ENCODE measurements at places on chromosomes 2 and 18.

DNA sequence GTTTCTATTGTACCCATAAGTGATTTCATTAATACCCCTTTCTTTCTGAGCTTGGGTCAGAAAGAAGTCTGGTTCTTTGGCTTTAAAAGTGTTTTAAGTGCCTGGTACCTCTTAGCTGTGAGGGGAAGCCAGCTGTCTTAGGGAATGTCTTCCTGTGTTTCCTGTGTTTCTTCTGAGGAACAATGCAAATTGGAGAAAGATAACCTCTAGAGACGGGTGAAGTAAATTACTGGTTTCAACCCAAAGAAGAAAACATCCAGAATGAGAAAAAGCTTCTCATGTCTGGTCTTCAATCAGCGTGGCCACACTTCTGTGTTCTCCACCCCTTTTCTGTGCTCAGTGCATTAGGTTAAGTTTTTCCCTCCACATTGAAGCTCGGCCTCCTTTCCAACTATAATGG lies 10.2 kb upstream of the CHN1 start:
- DNase-seq, result no peak

- DNase-seq, result no peak
These were observed 395.0 kb upstream of the TCF4 start for GRCh38 chr18:55982992-55983391.

- peak; percentile 14 for DNase-seq
These were observed 124.7 kb downstream of the CABLES1 start for GRCh38 chr18:23259701-23260681.

- no peak for DNase-seq
These were observed 11.9 kb downstream of the ELP2 start for GRCh38 chr18:36141576-36141975.

GRCh38 chr18:49340446-49340845 lies 120.0 kb downstream of the DYM start:
- DNase-seq, result no peak

DNA sequence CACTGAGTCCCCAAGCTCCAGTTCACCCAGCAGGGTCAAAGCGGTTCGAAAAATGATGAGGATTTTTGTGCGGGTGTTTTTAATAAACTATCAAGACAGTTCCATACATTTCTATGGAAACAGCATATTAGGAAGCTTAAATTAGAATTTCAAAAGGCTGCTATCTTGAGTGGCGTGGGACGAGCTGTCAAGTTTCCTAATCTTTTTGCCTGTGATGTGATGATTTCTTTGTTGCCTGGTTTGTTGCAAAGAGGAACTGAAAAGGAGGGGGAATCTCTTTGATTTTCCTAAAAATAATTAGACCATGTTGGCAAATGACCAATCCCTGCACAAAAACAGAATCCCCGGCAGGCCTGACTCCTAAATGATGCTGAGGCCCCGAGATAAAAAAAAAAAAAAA lies 66.1 kb upstream of the ATG16L1 start:
- DNase-seq, result no peak

GRCh38 chr2:16777123-16777870 lies 111.7 kb upstream of the CYRIA start:
- DNase-seq, result no peak

DNA sequence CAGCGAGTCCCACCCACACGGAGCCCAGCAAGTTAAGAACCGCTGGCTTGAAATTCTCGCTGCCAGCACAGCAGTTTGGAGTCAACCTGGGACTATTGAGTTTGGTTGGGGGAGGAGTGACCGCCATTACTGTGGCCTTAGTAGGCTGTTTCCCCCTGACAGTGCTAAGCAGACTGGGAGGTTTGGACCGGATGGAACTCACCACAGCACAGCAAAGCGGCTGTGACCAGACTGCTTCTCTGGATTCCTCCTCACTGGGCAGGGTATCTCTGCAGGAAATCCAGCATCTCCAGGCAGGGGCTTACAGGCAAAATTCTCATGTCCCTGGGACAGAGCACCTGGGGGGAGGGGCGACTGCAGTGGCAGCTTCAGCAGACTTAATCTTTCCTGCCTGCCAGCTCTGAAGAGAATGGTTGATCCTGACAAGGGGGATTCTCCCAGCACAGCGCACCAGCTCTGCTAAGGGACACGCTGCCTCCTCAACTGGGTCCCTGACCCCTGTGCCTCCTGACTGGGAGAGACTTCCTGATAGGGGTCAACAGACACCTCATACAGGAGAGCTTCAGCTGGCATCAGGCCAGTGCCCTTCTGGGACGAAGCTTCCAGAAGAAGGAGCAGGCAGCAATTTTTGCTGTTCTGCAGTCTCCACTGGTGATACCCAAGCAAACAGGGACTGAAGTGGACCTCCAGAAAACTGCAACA lies 425.4 kb downstream of the NYAP2 start:
- DNase-seq, result no peak

- no peak for DNase-seq
These were observed 69.6 kb downstream of the CLHC1 start for GRCh38 chr2:55162284-55163006.

GRCh38 chr2:126482582-126483464 lies 173.1 kb upstream of the GYPC start:
- DNase-seq, result no peak

- peak; percentile 11 for DNase-seq
These were observed at the start of gene LIPG for GRCh38 chr18:49561289-49562193. Gene LIPG (plus strand): TSS chr18:49562057. CDS start chr18:49562309, 252 bp downstream.

DNA sequence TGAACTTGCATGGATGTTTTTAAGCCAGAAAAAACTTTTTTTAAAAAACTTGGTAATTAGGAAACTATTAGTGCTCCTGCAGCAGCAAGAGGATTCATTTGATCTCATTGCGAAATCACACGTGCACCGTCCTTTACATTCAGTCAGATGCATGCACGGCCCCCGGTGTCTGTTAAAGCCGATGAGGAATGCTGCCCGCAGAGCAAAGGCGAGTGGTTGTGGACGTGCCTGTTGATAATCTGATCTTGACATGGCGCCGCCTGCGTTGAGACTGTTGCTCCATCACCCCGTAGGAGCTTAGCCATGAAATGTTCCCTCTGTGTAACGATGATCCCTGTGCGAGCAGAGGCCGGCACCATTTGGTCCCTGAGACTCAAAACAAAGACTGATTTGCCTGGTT lies 300.0 kb downstream of the GBX2 start:
- DNase-seq, result no peak

GRCh38 chr2:15224641-15225040 lies 336.5 kb downstream of the NBAS start:
- no peak for DNase-seq

Measured in activated gamma-delta T cell treated with Interleukin-2 at 50 U/mL for 16 hours (primary cell).